ENCODE measurements at places on chromosomes 1 and 21. TPM values are rescaled to one million over a fixed set of nuclear protein-coding genes. Genes with fewer than 3 reads are reported as not detected.

CLIC6 gene
- 0.25 TPM for total RNA-seq

VANGL2 gene
- total RNA-seq = not detected

MAP1LC3C gene
- not detected for total RNA-seq

GRCh38 chr1:118842452-118843201 is 145.5 kb downstream of the TBX15 start:
- no peak for DNase-seq

DNA sequence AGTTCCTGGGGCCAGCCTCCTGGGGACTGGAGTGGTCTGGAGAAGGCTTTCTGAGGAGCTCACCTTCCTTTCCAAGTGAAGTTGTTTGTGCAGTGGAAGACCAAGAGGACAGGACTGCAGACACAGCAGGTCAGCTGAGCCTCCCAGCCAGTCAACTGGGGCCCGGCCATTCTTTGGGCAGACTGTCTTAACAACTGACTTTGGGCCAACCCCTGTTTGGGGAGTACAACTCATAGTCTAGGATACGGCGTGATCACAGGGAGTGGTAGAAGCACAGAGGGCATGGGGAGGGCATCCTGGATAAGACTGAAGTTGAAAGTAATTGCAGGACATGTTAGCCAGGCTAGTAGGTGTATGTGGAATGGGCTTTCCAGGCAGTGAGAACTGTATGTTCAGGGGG is 50.3 kb downstream of the PGM1 start:
- no peak for DNase-seq

DNA sequence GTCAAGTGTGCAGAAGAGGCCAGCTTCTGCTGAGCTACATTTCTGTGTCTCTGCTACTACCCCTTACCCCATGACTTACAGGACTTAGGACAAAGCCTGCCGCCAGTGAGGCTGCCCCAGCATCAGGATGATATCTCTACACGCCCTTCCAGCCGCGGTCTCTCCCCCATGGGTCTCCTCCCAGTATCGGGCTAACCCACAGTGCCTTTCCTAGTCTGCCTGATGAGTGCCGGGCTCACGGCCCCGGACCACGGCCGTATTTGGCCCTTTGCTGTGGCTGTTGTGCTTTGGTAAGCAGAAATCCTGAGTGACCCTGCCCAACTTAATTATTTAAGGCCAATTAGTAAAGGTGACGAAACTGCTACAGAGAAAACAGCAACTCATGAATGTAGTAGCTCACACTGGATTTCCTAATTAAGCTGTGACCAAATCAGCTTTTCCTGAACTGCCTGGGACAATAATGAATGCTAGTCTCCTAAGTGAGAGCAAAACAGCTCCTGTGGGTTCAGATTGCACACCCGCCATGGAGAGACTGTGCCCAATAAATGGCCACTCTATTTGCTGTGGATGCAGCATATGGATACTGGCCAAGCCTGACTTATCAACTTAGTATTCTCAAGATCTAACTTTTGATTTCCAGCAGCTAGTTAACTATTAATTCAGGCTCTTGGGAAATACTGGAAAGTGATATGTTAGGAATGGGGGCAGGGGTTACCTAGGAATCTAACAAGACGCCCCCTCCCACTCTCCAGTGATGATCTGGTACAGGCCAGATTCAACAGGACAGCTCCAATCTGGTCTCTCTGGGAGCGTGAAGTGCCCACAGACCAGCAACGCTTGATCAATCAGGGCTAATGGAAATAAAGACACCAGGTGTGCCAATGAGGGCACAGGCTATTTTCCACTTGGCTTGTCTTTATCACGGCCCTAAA is 123.3 kb upstream of the IFFO2 start:
- no peak for DNase-seq

All from T-helper 17 cell (primary cell).